GM12865 (cell line): ENCODE measurements at places on chromosomes 4 and X.

GRCh38 chrX:135697601-135698000 is 15.8 kb upstream of the CT45A1 start:
- peak; percentile 1 for DNase-seq

GRCh38 chr4:45368832-45369231 is 642.5 kb upstream of the GNPDA2 start:
- no peak for DNase-seq

GRCh38 chr4:109025471-109026076 is 262.7 kb upstream of the ETNPPL start:
- DNase-seq = no peak

DNA sequence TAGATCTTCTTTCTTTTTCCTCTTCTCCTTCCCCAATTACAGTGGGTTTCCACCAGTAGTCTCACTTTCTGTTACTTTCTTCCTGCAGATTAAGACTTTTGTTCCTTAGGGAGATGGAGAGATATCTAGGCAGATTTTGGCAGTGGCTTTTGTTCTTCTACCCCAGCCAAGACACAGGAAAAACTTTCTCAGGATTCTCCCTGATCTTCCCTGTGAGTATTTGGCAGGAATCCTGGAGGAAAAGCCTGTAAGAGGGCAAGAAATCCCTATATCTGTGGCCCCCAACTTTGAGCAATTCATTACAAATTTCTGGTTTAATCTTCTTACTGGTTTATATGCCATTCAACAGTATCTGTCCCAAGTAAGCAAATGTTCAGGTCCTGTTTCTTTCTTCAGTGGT is 21.9 kb downstream of the SLC9A7 start:
- DNase-seq = no peak

DNA sequence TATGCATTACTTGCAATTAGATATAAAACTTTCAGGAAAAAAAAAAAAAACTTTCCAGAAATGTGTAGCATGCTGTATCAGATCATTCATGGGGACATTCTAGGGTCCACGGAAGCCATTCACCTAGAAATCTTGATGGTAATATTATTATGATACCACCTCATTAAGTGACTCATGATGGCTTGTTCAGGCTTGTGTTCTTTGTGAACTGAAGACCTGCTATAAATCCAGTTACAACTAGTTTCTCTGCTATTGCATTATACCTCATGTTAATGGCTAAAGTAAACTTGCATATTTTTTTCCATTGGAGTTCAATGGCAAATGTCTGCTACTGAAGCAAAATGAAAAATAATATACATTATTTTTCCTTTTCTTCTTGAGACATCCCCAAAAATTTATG is 35.3 kb upstream of the PTPN13 start:
- no peak for DNase-seq

GRCh38 chr4:182478475-182478874 is 235.3 kb downstream of the TENM3 start:
- peak; percentile 21 for DNase-seq

DNA sequence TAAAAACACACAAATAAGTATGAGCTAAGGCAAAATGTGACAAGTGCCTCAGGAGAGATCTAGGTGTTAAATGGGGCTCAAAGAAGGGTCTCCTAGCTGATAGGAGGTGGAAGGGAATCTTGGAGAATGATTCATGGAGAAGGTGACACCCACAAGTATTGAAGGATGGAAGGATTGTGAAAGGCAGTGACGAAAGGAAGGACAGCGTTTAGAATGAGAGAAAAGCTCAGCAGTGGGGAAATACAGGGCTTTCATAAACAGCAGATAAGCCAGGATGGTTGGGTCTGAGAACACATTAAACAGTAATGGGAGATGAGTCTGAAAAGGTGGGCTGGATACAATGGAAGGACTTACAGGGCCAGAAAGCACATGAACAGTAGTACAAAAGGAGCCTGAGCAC is 11.5 kb downstream of the ANXA5 start:
- DNase-seq = no peak

DNA sequence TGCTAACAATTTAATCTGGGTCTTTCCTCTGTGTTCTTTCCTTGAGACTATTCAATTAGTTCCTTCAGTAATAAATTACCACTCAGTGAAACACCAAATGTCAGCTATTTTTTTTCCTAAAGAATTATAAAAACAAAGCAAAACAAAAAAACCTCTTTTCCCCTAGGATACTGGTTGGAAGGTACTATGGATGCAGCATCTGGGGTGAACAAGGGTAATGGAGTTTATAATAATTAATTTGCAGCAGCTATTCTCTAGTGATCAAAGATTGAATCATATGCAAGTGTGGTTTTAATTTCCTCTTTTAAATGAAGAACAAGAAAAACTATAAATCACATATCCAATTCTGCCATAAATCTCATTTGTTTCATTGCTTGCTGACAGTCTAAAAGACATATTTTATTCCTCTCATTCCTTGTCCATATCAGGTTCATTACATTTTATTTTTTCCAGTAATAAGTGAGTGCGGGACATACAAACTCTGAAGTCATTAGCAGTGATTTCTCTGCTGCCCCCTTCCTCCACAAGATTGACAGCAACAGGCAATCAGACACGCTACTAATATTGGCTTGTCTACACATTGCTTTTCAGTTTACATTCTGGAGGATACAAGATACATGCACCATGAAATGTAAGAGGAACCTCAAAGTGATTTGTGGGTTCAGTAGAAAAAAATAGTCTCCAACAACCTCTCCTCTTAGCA is 1093.4 kb upstream of the SLIT2 start:
- DNase-seq = no peak

DNA sequence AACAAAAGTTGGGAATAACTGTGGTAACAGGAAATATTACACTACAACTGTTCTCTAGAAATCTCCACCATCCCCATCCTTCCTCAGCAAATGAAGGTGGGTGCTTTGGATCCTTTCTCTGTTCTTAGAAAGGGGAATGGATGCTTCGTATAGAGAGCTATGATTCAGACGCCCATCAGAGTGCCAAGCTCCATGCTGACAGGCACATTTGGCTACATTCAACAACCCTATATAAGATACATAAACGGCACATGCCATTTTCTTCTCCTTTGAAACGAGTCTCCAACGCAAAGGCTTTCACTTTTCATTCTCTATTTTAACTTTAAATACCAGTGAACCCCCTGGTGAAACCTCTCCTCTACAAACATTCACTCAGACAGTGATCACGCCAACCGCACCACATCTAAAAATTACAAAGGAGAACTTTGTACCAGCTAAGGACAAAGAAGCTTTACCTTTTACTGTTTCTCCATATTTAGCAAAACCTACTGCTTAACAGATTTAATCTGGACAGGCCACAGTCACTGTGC is 172.5 kb downstream of the TSPAN5 start:
- DNase-seq = no peak

DNA sequence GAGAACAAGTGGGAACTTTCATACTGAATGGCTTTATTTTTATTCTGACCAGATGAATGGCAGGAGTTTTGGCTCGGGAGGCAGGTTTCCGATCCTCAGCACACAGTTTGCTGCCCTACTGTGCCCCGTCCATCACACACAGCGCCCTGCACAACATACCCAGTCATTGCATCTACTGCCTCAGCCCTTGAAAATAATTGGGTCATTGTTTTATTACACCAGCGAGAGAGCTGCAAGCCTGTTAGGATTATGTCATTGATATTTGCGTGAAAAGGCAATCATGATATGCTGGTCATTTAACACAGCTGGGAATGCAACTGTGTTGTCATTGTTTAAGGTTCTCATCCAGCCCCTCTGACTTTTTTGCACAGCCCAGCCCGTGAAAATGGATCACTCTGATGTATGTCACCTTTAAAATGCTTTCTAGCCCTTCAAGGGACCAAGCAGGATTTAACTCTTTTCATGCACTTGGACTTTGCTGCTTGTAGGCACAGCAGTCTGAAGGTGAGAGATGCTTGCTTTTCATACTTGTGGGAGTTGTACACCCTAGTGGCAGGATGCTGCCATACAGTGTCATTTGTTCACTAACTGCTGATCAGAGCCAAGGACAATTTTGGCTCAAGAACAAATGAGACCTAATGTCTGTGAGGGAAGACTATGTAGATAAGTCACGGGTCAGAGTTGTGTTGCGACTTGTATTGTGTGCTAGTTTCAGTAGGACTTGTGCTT is 62.3 kb downstream of the RTL9 start:
- DNase-seq = peak; percentile 18
